ENCODE measurements at places on chromosomes 2 and 18. TPM values are rescaled to one million over a fixed set of nuclear protein-coding genes. Genes with fewer than 3 reads are reported as not detected.

DNA sequence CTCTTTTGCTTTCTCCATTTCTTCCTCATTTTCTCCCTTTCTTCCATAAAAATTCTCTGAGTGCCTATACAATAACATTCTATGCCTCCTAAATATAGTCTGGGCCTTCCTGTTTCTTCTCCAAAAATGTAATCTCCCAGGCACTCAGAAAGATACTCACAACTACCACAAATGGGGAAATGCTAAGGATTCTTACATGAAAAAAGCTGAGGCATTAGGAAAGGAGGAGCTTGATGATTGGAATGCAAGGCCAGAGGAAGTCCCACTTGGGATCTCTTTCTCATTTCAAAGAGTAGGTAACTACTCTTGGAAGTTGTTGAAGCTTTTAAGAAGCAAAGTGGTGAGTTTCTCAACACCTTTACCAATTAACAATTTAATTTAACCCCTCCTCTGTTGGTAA is 3.4 kb downstream of the VSNL1 start:
- no peak for DNase-seq

DNA sequence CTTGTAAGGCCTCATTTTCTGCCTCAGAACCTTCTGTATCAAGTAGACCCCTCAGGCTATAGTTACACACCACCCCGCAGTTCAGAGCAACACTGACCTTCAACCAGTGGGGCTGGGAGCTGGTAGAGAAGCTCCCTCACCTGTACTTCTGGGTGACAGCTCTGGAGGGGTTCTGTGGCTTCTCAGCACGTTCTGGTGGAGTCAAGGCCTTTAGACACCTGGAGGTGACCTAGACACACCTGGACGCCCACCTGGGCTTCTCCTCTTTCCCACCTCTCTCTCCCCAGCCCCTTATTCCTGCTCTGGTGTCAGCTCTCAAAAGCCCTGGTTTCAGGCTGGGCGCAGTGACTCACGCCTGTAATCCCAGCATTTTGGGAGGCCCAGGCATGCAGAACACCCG is 7.3 kb upstream of the CIB4 start:
- peak; percentile 46 for DNase-seq

GRCh38 chr2:221529943-221530652 is 42.0 kb downstream of the EPHA4 start:
- DNase-seq, result no peak

GRCh38 chr2:240304746-240305161 is 130.7 kb upstream of the GPC1 start:
- peak; percentile 44 for DNase-seq

DNA sequence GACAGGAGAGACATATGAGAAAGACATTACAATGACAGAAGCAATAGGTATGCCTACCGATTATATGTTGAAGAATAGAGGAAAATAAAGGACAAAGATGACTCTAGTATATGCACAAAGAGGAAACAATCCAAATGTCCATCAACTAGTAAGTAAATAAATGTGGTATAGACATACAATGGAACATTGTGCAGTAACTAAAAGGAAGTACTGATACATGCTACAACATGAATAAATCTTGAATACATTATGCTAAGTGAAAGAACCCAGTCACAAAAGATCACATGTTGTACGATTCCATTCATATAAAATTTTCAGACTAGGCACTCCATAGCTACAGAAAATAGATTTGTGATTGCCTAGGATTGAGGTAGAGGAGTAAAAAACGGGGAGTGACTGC is 28.5 kb upstream of the PGAP1 start:
- DNase-seq, result no peak

GRCh38 chr2:61949714-61950560 is 44.5 kb downstream of the COMMD1 start:
- no peak for DNase-seq

DPYSL5 gene
- total RNA-seq, result not detected
